NCI-H524 treated with DMSO at 0.1 percent for 48 hours (cell line): ENCODE measurements at places on chromosomes 2 and 18.

- DNase-seq, result no peak
Measured at GRCh38 chr18:74183130-74183529, 34.8 kb downstream of the TIMM21 start.

DNA sequence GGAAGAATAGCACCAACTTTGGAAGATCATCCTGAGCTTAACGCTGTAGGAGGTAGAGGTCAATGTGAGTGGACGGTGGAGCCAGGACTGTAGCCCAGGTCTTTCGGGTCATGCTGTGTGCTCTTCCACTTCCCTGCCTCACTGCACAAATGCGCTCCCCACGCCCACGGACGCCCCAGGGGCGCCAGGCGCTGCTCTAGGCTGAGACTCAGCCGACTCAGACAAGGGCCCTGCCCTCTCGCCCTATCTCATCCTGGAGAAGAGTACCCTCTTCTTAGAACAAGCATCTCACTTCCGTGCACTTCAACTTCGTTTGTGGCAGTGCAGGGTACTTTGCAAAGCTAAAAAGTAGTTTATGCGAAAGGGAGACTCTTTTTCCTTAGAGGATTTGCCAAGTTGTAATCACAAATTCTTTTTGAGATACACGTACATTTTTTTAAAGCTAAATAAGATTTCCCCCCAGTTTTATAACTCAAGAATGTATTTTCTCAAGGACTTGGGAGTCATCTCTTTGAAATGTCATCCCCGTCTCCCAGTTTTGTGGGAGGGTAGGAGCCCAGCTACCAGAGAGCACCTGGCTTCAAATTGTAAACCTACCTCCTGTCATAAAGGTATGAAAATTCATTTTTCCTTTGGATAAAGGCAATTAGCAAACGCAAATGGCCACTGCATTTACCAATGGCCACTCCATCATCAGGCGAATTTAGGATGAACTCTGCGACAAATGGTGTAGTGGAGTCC, 1.2 kb upstream of the PRELID3A start:
- DNase-seq, result no peak

DNA sequence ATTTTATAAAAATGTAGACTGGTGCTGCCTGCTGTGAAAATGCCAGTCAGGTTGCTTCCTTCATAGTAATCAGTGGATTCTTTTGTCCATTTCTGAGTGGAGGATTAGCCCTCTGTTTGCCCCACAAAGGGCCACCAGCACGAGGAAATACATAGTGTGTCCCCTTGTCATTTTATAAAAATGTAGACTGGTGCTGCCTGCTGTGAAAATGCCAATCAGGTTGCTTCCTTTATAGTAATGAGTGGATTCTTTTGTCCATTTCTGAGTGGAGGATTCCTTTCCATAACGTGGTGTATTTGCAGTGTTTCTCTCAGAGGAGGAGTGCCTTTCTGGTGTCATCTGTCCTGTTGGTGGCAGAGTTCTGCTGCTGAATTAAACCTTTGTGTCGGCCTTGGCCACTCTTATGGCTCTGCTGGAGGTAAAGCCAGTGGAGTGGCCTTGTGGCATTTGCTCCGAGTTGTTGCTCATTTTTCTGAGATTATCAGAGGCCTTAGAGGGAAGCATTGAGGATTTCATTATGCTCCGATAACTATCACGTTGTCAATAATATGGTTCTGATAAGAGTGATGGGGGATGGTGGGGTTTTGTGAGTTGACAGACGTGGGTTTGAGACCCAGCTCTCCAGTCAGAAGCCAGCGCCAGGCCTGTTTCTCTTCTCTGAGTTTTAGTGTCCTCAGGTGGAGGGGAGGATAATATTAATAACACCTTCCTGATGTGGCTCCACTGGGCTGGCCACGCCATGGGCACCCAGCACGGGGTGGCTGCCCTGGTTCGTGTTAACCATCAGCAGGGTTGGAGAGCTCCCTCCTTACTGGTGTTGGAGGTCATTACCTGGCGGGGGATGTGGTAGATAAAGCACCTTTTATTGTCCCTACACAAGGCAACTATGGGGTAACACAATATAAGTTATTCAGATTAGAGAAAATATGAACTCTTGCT, 96.6 kb downstream of the NEDD4L start:
- DNase-seq, result no peak

GRCh38 chr18:55402731-55403405, 185.1 kb downstream of the TCF4 start:
- DNase-seq, result no peak

- no peak for DNase-seq
Measured at GRCh38 chr18:24766376-24766775, 305.9 kb downstream of the HRH4 start.

GRCh38 chr2:190649035-190649797, at the start of gene NAB1:
Gene NAB1 (plus strand): TSS chr2:190649083. CDS start chr2:190659177, 10,094 bp downstream.
- DNase-seq, result no peak

GRCh38 chr18:44816050-44816449, 135.4 kb downstream of the SETBP1 start:
- no peak for DNase-seq

DNA sequence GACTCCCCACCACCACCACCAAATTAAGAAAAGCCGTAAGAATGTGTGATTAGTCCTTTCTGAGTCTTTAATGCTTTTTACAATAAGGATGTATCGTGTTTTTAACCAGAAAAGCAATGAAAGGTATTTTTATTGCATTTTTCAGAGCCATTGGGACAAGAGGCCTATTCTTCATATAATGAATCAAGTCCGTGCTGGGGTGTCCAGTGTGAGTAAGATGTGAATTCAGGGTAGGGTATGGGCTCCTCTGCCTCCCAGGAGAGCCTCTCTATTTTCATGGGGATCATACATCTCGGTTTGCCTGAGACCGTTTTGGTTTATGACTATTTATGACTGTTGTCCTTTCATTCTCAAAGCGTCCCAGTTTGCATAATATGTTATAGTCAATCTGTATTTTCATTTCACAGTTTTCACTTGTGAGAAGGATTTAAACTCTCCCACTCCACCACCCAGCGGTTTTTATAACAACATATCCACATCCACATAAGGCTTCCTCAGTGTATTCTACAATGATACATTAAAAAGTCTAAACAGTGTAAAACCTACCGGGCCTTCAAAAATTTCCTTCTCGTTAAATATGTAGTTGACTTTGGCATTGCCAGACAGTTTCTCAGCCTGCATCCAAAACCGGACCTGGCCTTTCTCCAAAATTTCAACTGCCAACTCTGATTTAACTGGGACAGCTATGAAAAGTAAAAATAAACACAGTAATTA, 80.8 kb upstream of the LPIN2 start:
- DNase-seq, result no peak

DNA sequence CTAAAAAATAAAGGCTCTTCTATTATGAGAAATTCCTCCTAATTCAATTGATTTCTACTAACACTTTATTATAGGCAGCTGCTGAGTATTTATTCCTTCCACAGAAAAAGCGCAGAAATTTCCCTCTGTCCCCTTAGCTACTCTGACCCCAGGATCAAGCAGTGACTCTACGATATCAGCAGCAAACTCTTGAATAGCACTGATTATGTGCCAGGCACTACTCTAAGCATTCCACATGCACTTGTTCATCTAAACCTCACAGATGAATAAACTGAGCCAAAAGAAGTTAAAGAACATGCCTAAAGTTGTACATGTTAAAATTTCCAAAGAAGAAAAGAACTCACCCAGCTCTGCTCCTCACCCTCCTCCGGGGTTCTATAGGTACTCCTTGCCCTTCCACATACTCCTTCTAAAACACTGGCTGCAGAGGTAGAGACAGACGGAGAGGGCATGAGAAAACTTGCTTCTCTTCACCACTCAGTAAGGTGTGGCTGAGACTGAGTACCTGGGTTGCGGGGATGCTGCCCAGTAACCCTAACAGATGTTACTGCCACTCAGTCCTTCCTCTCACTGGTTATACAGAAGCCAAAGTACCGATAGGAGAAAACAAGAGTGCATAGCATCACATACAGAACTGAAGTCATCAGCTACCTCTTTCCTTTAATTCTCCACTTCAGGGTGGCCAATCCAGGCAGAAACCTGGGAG, 9.9 kb downstream of the C1D start:
- no peak for DNase-seq
